ENCODE measurements at places on chromosomes 4 and X.

DNA sequence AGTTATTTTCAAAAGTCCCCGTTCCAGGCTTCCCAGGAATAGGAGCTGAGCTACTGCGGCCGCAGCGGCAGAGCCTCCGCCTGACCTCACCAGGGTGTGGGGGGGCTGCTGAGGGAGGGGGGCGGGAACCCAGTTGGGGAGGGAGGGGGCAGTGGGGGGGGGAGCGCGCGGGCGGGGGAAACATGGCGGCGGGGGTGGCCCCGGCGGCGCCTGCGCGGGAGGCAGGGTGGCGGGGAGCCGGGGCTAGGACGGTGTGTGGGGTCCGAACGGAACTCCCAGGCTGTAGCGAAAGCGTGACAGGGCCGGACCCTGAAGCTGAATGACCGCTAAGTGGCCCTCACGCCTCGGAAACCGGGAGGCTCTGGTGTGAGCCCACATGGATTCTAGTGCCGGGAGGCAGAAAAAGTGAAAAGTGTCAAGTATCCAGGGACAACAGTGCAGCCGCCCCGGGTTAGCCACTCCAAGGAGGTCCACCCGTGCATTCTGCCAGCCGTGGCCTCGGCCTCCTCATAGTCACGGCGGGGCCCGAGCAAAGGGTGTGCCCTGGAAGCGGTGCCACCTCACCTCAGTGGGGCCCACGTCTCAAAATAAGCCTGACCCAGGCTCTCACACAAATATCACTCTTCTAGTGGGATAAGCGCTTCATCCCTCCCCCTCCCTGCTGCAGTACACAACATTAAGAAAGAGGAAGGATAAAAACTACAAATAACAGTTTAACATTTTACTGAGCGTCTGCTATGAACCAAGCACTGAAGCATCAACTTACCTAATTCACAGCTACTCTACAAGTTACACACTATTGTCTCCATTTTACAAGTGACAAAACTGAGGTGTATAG lies at the start of gene KLHL13:
KLHL13 (minus strand) TSS at position 98 of the 838 bp plus-strand sequence. CDS start 88,337 bp downstream, outside the sequence.
- no peak for DNase-seq

DNA sequence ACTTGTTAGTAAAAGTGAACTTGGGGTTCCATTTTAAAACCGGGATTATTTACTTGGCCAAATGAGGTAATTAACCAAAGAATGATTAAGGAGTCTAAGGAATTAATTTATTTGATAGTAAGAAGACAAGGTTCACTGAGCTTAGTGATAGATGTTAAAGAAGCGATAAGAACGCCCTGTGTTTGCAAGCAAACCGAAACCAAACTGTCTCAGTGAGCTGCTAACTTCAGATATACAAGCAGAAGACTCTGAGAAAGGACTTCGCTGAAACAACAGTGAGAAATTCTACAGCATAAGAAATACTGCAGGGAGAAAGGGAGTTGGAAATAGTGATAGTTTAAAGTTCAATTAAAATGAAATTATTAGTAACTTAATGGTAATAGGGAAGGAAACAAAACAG lies 37.6 kb upstream of the SHISA3 start:
- DNase-seq = no peak

GRCh38 chrX:154300816-154301215 lies 5.2 kb downstream of the TKTL1 start:
- no peak for DNase-seq

GRCh38 chrX:101393530-101394305 lies 2.9 kb downstream of the RPL36A start:
- DNase-seq = no peak

DNA sequence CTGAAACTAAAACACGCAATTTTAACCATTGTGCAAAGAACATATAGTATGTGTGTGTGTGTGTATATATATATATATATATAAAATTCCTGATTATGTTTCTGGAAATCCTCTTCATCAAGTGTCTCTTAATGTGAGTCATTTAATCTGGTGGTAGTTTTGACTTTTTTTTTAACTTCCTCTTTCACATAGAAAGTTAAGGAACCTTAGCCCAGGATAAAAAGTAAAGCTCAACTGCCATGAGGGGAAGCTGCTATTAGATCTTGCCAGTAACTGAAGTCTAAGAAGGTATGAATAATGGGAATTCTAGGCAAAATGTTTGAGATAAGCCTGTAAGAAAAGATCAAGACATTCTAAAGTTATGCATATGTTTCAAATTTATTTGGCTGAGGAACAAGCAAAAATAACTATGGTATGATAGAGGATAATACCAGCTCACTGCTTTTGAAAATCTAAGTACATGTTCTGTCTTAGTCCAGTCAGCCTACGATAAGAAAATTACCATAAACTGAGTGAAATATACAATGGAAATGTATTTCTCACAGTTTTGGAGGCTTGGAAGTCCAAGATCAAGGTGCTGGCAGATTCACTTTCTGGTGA lies 757.0 kb downstream of the TRAM1L1 start:
- DNase-seq = no peak

DNA sequence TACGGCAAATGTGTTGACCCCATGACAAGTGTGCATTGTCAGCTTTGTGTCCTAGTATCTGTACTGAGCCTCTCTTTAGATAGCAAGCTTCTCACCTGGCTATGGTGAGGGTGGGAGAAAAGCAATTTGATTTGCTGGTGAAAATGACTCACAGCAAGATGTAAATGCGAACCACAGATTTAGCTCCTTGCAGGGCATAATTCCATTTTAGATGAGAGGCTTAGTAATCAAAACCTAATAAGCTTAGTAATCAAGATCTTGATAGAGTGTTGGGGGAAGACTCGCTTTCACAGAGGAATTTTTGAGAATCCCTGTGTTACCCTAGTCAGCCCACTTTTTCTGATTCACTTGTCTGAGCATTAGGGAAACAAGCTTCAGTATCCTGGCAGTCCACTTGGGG lies 7.7 kb upstream of the OCIAD2 start:
- no peak for DNase-seq

GRCh38 chrX:50941638-50942037 lies 31.1 kb downstream of the BMP15 start:
- DNase-seq = no peak

GRCh38 chr4:94339779-94340178 lies 2.9 kb downstream of the HPGDS start:
- DNase-seq = no peak

DNA sequence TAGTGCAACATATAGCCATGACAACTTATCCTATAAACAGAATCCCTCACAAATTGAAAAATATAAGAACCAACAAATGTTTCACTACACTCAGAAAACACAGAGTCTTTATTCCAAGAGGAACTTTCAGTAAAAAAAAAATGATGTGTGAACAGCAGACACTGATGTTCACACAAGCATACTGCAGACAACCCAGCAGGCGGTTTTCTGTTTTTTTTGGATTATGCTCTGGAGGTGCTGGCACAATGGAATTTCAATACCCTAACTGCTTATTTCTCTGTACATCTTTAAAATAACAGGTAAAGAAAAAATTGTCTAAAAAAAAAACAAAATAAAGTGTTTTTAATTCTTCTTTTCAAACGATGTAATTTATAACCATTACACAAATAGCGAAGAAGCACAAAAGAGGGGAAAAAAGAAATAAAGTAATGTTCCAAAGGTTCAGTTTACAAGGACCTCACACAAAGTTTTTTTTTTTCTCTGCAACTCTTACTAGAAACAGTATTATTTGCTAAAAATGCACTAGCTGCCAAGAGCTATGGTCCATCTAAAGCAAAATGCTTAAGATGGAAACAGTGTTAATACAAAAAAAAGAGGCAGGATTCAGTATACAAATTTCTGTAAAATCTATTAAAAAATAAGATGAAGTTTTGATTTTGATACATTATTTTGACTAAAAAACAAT lies 55.3 kb downstream of the ANAPC10 start:
- DNase-seq = no peak

Measured in SHP77 treated with DMSO at 0.1 percent for 48 hours (cell line).